ENCODE measurements at places on chromosomes 16 and 17.

GRCh38 chr17:40457964-40458791, 14.9 kb downstream of the IGFBP4 start:
- DNase-seq: no peak

DNA sequence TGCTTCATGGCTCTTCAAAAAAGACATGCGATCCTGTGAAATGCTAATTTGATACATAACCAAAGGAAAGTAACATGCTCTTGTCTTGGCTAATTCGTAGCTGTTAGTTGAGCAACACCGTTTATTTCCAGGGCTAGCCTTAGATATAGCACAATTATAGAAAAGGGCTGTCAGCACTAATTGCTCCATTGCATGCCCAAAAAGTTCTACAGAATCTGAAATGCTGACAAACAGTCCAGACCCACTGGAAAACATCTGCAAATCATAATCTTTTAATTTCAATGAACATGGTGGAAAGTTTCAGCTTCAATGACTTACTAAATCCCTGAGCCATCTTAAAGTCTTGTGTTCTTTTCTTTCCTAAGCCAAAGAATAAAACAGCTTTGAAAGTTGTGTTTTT, 42.9 kb upstream of the NUDT7 start:
- no peak for DNase-seq

GRCh38 chr16:71311553-71312158, 22.5 kb upstream of the CMTR2 start:
- no peak for DNase-seq

DNA sequence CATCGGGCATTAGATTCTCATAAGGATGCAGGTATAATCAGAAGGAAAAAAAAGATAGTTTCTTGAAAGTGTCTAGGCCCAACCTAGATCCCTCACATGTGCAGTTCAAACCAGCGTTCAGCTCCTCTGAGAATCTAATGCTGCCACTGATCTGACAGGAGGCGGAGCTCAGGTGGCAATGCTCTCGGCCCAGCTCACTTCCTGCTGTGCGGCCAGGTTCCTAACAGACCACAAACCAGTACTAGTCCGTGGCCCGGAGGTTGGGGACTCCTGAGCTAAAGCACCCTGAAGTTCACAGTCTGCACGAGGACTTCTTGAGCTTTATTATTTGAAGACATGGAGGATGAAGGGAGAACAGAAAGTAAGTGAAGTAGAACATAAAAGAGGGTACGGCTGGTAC, 16.8 kb downstream of the SMCR8 start:
- no peak for DNase-seq

DNA sequence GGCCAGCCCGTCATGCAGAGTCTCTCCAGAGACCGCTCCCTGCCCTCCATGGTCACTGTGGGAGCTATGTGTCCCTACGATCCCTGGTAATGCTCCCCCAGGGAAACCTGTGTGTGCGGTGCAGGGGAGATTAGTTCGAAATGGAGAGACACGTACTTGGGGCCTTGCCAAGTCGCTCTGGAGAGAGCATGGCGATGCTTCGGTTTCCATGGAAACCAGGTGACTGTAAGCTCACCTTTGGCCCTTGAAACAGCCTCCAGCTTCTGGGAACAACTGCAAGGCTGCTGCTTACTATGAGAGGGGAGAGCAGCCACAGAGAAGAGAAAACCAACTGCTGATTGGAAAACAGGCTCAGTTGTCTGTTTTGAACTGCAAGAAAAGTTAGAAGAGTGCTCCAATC, 879.7 kb upstream of the EEF2KMT start:
- no peak for DNase-seq

DNA sequence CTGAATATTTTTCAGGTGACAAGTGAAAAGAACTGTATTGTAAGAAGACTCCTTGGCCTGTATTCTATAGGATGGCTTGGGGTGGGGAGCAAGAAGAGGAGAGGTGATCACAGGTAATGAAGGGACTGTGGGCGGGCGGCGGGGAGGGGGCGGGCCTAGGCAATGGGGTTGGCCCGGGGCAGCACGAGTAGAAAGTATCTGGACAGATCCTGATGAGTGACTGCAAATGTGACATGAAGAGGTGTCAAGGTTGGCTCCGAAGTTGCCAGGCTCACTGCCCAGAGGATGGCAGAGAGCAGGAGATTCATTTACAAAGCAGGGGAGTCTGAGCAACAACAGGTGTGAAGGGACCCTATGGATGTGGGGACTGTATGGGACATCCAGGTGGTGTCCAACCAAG, 10.8 kb upstream of the G6PC1 start:
- DNase-seq: no peak

- DNase-seq: peak; percentile 67
Observed at GRCh38 chr17:50139950-50140885, 10.3 kb upstream of the SAMD14 start.

DNA sequence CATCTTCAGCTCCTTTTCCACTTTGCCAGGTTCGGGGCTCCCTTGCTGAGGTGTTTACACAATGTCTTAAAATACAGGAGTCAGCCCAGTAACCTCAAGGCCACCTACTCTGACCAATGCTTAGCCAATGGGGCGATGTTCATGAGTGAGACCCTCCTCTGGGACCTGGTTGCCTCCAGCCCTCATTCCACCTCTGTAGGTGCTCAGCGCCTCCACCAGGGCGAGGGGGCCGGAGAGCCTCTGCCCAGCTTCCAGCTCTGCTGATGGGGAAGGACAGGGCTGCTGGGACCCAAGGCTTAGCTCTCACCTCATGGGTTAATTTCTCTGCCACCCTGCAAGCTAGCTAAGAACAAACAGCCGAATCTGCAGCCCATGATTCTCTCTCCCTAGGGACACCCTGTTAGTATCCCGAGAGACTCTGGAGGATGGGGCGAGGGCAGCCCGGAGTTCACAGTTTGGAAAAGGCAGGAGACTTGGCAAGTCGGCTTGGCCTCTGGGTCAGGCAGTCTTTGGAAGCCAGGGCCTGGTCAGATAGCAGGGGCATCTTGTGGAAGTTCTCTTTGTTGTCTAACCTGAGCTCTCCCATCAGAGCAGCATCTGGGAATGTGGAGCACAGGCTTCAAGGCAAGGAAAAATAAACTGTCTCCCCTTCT, 16.2 kb downstream of the SRCIN1 start:
- DNase-seq: no peak

GRCh38 chr17:4643676-4644075, 2.2 kb upstream of the ALOX15 start:
- no peak for DNase-seq

GRCh38 chr17:67559381-67559966, 158.3 kb upstream of the NOL11 start:
- DNase-seq: no peak

DNA sequence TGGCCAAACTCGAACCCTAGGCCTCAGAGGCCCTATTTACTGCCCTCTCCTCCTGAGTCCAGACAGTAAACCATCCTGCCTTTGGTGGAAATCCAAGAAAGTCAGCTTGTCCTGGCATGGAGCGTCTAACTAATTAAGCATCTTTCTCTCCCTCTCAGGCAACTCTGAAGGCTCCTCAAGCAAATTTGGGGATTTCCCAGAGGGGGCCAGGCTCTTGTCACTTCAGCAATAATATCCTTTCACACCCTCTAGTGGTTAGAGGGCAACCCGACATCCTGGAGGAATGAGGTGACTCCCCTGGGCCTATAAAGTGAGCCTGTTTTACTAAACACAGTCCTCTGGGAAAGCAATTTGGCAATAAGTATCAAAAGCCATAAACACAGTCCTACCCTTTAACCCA, 60.4 kb downstream of the NOG start:
- no peak for DNase-seq

DNA sequence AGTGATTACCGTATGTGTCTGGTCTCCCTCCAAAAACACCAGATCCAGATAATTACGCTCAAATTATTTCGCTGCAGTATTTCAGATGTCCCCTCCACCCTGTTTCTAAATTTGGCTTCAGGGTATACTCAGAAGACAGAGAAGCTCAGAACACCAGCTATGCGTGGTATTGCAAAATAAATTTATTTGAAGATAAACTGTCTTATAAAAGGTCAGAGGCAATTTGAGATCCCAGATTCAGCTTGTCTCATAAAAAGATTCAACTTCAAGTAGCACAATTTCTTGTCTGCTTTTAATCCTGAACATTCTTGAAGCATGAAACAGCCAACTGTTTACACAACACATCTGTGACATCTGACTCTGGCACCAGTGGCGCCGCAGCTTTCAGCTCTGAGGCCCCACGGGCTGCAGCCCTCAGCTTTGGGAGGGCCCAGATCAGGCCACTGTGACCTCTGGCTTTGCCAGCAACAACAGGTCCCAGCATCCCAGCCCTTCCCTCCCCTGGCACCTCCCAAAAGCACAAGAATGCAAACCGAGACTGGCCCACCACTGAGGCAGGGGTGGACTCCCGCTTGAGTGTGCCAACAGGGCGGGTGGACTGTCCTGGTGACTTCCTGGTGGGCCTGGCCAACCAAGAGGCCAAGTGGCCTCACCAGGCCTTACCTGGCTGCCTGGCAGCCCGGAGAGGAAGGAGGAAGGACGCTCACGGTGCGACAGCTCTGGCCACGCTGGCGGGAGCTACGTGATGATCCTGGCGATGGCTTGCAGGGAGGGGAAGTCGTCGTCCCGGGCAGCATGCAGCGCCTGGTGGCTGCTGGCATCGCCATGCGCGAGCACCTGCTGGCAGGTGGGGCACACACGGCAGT, 8.0 kb downstream of the SYNGR3 start:
- DNase-seq: no peak

GRCh38 chr17:61065263-61065773, 334.3 kb upstream of the TBX2 start:
- DNase-seq: no peak

DNA sequence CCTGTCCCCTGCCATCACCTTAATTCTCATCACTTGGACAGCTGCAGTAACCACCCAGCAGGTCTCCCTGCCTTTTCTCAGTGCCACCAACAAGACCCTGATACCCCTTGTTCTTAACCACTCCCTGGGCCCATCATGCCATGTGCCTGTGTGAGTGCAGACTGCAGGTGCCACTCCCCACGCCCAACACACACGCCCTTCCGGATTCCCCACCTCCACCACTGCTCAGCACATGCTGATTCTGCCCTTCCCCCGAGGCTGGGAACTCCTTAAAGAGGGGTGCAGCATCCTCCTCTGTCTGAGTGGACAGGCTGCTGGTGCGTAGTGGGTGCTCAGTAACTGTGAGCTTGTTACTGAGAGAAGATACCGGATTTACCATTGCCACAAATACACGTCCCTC, 52.4 kb downstream of the PLD6 start:
- DNase-seq: no peak

- DNase-seq: no peak
Observed at GRCh38 chr16:60739737-60740683, 1296.2 kb downstream of the CDH8 start.

DNA sequence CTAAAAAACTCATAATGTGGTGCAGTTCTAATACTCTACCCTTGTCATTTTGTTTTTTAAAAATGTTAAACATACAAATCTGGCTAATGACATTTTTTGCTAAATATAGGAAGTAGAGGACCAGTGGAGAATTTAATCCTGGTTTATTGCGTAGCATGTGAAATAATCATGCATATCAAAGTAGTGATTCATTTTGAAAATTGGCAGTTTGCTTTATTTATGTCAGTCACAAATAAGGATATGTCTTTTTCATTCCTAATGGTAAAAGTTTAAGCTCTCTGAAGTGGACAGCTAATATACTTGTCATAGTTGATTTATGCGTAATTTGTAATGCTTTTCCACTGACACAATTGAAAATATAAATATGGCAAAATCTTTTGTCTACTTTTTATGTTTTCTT, 224.2 kb downstream of the BCAS3 start:
- no peak for DNase-seq

GRCh38 chr16:89729293-89729692, 8.0 kb downstream of the ZNF276 start:
- DNase-seq: no peak

GRCh38 chr16:53053967-53054669, 673 bp upstream of the CHD9 start:
- DNase-seq: no peak

DNA sequence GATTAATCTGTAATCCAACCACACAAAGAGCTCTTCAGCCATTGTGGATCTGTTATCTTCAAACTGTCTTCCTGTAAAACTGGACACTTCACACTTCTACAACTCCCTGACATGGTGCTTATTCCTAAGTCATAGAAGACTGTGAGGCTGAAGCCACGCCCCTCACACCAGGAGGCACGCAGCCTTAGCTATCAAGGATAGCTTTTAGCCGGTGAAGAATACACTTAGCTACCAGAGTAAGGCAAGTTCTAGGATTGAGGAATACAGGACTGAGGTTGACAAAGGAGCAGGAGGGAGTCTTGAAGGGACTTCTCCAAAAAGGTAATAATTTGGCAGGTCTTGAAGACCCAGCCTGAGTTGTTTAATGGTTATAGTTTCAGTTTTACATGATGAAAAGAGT, 79.8 kb upstream of the GAS7 start:
- no peak for DNase-seq

GRCh38 chr17:20173091-20173490, 163.9 kb downstream of the SPECC1 start:
- DNase-seq: no peak

GRCh38 chr17:82787081-82787848, 35.4 kb downstream of the TBCD start:
- no peak for DNase-seq

DNA sequence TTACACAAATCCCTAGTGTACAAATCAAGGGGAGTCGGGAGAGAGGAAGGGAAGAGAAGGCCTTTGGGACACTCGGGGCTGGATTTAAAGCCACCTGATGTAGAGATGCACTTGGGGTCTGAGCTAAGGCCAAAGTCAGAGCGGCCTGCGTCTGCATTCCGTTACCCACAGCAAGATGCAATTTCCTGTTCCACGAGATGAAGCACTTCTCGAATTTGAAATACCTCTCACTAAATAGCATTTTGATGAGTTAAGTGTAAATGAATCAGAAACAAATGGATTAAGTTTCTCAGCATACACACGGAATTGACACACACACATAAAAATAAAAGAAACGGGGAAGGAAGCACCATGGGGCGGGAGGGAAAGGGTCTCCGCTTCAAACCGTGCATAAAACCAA, 386.0 kb downstream of the SOX9 start:
- no peak for DNase-seq

GRCh38 chr16:90012991-90013745, 6.1 kb downstream of the DBNDD1 start:
- DNase-seq: no peak

GRCh38 chr16:1757714-1758461, 13.5 kb downstream of the NME3 start:
- DNase-seq: no peak

DNA sequence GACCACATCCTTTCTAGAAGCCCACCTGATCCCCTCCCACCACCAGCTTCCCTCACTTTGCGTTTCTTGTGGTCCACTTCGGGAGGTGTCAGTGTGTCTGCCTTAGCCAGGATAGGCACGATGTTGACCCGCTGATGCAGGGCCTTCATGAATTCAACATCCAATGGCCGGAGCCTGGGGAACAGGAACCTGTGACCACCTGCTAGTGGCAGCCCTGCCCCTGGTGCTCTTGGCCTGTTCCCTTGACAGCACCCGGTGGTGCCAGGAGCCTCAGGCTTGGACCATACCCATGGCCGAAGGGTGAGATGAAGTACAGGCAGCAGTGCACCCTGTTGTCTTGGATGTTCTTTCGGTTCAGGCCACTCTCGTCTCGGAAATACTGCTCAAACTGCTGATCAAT, 7.2 kb upstream of the MTMR4 start:
- DNase-seq: no peak

- no peak for DNase-seq
Observed at GRCh38 chr16:59909262-59909661, 1175.1 kb upstream of the GOT2 start.
